ENCODE measurements at places on chromosomes 3 and 15.

GRCh38 chr3:149547413-149547812 lies 72.9 kb downstream of the TM4SF4 start:
- DNase-seq, result peak; percentile 50

GRCh38 chr3:52917044-52917443 lies 19.7 kb upstream of the STIMATE start:
- no peak for DNase-seq

GRCh38 chr3:144119633-144120032 lies 148.0 kb downstream of the DIPK2A start:
- no peak for DNase-seq

GRCh38 chr15:44195151-44195740 lies at the start of gene FRMD5:
Gene FRMD5, minus strand, starts transcription at chr15:44195271.
- peak; percentile 97 for DNase-seq

DNA sequence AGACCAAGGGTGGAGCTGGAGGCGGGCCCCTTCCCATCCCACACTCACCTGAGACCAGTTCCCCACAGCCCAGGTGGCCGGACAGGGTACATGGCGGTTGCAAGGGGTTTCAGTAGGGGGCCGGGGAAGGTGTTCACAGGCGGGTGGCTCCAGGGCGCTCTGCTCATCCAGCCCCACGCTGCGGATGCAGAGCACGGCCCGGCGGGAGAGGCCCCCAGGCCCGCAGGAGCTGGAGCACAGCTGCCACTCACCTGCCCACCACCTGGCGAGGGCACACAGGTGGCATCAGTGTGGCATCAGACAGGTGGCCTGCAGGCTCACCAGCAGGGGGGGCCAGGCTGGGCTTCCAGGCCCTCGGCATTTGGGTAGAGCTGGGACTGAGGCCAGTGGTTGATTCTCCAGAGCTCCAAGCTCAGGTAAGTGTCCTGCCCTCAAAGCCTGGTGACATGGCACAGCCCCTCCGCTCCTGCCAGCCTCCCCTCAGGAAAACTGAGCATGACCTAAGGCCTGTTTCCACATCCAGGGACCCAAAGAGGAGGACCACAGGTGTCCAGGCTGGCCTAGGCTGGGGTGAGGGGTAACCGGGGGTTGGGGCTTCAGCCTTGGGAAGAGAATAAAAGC lies 43.8 kb downstream of the ADAMTS7 start:
- DNase-seq, result no peak

GRCh38 chr3:114274929-114275328 lies 18.9 kb upstream of the TIGIT start:
- DNase-seq, result peak; percentile 61

DNA sequence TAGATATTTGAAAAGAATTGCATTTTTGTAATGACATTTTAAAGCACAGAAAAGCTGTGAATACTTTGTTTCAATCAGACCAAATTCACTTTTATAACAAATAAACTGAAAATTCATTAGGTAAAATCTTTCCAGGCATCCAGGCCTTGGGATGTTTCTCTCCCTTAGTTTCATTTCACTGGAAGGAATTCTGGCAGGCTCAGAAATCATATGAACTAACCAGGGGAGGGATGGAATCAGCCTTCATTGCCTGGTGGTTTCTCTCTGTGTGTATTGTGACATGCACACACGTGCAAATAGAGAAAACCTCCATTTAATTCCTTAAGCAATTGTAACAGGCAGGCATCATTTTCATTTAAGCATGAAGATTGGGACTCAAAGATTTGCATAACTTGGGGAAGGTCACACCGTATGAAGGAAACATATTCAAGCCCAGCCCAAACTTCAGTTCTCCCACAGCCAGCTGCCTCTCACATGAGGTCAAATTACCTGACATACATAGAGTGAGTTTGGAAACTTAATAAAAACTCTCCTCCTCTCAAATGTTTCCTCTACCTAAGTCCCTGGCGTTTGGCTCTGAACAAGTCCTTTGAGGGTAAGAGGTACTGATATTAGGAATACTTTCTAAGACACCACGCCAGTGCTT lies 376.1 kb upstream of the MCTP2 start:
- no peak for DNase-seq

DNA sequence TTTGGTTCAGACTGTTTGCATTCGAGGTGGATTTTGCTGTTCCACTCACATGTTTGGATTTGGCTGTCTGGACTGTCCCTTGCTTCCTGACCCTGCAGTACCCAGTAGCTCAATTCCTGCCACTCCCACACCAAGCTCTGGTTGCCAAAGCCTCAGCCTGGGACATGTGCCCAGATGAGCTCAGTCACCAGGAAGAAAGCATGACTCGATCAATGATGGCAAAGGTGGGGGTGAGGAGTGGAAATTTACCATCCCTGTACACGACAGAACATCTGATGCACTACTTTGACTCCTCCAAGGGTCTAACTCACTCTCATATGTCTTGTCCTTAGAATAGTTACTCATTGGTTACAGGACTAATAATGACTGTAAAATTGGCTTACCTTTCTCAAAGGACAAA lies 45.2 kb downstream of the ZNF385D start:
- DNase-seq, result peak; percentile 71

- peak; percentile 98 for DNase-seq
Measured at GRCh38 chr3:194135806-194136518, at the start of gene HES1. Gene HES1, plus strand, starts transcription at chr3:194136148. Its CDS starts 233 bp downstream, at chr3:194136381.

GRCh38 chr3:52406231-52406661 lies 38.7 kb downstream of the SEMA3G start:
- no peak for DNase-seq

- DNase-seq, result no peak
Measured at GRCh38 chr3:123693584-123694190, 108.8 kb upstream of the HACD2 start.

DNA sequence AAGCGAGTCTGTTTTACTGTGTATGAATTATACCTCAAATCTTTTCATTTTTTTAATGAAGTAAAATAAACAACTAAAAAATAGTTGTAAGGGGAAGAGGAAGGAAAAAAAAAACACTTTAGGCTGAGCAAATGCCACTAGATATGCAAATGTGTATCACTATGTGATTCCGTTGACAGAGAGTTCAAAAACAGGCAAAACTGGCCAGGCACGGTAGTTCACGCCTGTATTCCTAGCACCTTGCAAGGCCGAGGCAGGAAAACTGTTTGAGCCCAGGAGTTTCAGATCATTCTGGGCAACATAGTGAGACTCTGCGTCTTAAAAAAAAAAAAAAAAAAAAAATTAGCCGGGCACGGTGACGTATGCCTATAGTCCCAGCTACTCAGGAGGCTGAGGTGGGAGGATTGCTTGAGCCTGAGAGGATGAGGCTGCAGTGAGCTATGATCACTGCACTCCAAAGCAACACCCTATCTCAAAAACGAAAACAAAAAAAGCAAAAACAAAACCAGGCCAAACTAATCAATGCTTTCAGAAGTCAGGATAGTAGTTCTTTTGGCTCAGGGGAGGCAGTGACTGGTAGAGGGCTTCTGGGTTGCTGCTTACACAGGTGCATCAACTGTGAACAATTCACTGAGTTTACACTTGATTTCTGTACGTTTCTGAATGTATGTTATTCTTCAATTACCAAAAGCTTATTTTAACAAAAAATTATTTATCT lies 7.4 kb downstream of the PRC1 start:
- no peak for DNase-seq

GRCh38 chr3:69558912-69559311 lies 173.0 kb upstream of the FRMD4B start:
- DNase-seq, result peak; percentile 88

- no peak for DNase-seq
Measured at GRCh38 chr3:124666067-124666466, 64.2 kb upstream of the UMPS start.

DNA sequence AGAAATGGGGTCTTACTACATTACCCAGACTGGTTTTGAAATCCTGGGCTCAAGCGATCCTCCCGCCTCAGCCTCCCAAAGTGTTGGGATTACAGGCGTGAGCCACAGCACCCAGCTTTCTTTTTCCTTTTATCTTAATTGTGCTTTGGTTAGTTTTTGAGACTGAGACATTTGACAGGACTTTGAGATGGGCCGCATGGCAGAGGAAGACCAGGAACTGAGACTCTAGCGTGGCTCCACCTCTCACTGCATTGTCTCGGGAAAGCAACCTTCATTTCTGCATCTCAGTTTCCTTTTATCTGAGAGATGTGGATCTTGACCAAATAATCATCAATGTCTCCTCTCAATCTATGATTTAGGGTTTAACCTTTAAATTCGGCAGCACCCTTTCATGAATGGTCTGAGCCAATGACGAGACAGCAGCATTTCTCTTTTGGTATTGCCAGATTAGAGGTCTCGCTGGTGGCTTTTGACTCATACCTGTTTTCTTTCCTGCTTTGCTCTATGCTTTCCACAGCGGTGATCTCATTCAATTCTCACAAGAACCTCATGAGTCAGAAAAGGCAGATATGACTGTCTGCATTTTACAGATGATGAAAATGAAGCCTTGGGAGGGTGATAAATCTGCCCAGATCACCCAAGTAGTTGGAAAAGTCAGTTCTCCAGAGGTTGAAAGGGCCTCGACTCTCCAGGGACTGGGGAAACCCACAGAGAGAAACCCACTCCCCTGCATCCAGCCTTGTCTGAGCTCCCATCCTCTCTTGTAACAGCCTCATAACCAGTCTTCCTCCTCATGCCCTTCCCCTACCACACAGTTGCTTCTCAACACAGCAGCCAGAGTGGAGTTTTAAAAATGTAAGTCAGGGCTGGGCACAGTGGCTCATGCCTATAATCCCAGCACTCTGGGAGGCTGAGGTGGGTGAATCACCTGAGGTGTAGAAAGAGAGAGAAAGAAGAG lies 84.8 kb upstream of the FOXB1 start:
- peak; percentile 27 for DNase-seq

DNA sequence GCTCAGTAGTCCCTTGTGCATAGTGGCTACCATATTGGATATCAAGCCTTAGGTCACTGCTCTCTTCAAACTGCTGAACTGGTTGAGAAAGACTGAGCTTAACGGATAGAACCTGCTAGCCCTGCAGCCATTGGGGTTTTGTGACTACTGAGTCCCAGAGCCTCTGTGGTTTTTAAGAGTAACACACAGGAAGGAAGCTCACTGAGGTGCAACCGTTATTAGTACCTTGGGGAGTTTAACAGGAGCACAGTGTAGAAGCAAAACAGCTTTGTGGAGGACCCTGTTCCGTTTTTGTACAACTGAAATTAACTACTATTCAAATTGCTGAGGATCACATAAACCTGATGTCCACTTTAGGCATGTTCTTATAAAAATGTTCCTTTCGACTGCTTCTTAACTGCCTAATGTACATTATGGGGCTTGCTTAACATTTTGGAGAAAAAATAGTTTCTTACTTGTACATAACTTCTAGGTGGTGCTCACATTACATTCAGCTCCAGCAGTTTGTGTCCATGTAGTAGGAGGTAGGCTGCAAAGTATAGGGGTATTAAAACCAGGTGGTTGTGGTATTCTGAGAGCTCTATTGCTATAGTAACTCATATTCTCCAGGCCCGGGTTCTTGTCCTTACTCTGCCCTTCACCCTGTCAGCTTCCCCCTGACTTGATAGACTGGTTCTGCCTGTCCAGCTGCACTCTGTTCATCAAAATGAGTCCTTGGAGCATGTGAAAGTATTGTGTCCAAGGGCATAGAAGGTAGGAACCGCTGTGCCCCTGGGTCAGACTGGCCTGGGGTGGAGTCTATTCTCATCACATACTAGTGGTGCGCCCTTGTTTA lies 17.3 kb downstream of the PXK start:
- no peak for DNase-seq

GRCh38 chr3:21795152-21795837 lies 44.3 kb upstream of the ZNF385D start:
- no peak for DNase-seq

GRCh38 chr3:177396733-177397132 lies 199.5 kb upstream of the TBL1XR1 start:
- no peak for DNase-seq

GRCh38 chr15:34594361-34594760 lies 10.9 kb upstream of the GOLGA8B start:
- no peak for DNase-seq

GRCh38 chr3:24686808-24687207 lies 192.2 kb upstream of the THRB start:
- peak; percentile 53 for DNase-seq

DNA sequence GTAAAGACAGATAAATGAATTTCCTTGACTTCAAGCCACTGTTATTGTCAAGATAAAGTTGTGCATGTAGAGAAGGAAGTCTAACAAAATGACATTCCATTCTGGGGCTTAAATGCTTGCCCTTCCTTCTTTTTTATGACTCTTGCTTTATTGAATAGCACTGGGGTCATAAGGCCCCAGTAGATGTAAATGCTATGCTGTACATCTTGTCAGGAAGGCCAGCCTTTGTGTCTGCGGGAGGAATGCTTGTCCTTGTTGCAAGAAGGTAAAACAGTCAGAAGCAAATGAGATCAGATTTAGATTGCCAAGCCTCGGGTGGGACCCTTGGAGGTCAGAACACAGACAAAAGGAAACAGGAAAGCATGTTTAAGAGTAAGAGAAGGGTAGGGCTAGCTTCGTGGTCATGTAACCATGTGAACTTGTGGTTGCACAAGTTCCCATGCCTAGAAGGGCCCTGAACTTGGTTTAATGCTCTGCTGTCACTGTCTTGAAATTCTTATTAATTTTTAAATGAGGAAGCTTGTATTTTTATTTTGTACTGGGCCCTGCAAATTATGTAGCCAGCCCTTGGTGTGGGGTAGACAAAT lies 81.5 kb downstream of the PPM1L start:
- no peak for DNase-seq

DNA sequence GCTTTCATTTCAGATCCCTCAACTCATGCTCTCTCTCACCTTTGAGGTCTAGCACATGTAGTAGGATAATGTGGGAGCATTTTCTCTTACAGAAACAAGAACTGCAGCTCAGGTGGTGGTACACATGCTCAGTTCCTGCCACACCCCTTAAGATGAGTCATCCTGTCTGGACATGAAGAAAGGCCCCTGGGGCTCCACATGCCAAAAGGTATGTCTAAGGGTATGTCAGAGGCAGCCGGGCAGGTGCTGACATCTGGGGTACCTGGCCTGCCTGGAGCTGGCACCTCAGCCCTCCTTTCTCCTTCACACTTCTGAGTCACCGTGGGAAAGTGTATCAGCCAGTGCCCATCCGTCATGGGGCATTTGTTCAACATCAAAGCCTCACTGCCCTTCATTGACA lies 209.9 kb downstream of the OCA2 start:
- DNase-seq, result no peak

- no peak for DNase-seq
Measured at GRCh38 chr3:105913616-105914015, 44.8 kb upstream of the CBLB start.

DNA sequence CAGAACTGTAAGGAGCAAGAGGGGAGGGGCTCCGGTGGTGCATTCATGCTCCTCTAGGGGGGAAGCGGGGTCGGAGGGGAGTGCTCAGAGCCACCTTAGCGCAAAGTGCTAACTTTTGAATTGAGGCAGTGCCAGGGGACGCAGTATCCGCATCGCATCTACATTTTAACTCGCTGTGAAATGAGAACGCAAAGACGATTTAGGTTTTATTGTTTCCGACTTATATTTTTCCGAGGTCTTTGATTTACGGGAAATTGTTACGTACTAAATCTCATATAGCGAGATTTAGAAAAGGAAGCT lies 212 bp downstream of the TCAIM start:
- no peak for DNase-seq

GRCh38 chr3:79253704-79254103 lies 514.1 kb downstream of the ROBO1 start:
- no peak for DNase-seq

- DNase-seq, result no peak
Measured at GRCh38 chr3:68059628-68060152, 405.3 kb upstream of the SUCLG2 start.

- no peak for DNase-seq
Measured at GRCh38 chr3:83453056-83453455, 1505.7 kb upstream of the CADM2 start.
